ENCODE measurements at places on chromosomes 1 and 21.

- DNase-seq: no peak
These were observed 144.3 kb downstream of the NTPCR start for GRCh38 chr1:233094691-233095090.

GRCh38 chr1:248165186-248165585 is 9.4 kb upstream of the OR2M2 start:
- no peak for DNase-seq

- no peak for DNase-seq
These were observed 3.7 kb upstream of the TEKT2 start for GRCh38 chr1:36080236-36080635.

DNA sequence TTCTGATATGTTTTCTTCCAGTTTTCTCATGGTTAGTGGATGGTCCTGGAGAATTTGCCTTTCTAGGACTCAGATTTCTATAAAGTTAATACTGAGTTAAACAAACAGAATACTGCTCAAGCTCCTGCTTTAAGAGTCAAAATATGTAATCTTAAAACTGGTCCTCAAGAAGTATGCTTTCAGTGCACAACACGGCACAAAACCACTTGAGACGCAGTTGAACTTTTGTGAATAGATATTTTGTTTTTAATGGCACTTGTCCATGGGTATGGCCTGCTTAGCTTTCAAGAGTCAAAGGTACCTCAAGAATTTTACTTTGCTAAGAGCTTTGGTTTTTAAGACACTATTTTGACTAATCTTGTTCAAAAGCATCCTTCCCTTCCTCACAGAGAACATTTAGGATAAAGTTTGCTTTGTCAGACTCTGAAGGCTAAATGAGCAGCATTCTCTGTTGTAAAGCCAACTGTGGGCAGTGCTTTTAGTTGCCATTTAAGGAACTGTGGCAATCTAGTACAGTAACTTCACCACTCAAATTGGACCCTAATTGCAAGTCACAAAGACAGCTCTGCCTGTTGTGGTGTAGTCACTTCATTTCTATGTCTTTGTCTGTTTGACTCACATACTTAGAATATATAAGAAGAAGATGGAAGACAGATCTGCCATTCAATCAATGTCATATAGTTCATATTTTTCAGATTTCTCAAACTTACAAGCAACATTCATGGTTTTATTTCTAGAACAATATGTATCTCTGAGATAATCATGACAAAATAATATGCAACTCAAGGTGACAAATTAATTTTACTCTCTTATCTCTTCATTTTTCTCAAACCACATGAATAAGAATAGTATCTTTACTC is 28.8 kb downstream of the SAMD13 start:
- DNase-seq: no peak

DNA sequence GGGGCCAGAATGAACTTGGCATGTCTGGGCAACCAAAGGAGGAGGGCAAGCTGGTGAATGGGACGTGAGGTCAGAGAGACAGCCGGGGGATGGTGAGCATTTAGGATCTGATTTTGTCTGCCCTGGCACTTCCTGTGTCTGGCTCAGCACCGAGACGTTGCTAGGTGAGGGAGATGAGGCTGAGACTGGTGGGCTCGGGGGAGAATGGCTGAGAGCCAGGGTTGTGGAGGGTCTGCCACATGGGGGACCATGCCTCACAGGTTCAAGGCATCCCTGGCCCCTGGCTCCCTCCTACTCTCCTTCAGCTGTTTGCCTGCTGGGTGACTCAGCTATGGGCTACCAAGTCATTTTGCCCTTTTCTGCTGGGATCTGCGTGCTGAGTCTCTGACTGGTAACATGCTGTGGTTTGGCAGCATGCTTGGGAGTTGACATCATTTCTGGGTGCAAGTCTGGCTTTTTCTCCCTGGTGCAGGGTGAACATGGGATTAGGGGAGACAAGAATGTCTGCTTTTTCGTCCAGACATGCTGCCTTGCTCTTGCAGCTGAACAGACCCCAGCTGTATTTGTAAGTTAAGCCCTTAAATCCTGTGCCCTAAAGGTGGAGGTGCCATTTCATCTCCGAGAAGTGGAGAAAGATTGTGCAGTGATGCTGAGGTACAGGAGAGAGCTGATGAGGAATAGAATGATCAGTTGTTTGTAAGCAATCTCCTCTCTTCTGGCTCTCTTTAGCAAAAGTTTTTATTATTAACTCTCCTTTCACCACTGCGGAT is 17.6 kb downstream of the GALNT2 start:
- peak; percentile 48 for DNase-seq

GRCh38 chr1:234944439-234945344 is 183.9 kb downstream of the TOMM20 start:
- DNase-seq: no peak

DNA sequence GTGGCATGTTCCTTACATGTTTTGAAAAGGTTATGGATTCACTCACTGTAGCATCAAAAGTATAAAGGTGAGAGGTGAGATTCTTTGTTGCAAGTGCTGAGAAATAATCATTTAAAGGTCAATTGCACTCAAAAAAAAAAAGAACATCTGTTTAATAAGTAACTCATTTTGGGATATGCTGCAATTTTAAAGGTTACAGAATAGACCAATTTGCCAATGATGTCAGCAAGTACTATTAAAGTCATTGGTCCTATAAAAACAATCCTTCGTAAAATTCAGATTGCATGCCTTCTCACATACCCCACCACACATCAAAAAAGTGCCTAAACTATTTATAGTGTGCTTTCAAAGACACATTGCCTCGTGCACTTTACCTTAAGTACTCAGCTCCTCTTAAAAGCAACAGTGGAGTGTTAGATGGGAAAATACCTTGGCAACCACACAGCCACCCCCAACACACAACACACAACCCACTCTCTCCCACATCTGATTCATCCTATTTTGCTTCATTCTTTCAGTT is 218.2 kb upstream of the ADGRL2 start:
- no peak for DNase-seq

DNA sequence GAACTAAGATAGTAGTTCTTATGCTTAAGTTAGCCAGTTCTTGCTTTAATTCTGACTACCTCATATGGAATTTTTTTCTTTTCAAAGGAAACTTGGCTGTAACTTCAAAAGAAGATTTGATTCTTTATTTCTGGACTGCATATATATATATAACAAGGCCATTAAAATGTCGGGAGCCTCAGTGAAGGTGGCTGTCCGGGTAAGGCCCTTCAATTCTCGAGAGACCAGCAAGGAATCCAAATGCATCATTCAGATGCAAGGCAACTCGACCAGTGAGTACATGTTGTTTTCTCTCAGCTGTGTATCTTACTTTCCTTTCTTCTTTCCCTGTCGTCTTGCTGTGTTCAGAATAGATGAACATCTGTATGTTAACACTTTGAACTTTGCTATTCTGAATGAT is 21.8 kb downstream of the KIF1B start:
- DNase-seq: no peak

DNA sequence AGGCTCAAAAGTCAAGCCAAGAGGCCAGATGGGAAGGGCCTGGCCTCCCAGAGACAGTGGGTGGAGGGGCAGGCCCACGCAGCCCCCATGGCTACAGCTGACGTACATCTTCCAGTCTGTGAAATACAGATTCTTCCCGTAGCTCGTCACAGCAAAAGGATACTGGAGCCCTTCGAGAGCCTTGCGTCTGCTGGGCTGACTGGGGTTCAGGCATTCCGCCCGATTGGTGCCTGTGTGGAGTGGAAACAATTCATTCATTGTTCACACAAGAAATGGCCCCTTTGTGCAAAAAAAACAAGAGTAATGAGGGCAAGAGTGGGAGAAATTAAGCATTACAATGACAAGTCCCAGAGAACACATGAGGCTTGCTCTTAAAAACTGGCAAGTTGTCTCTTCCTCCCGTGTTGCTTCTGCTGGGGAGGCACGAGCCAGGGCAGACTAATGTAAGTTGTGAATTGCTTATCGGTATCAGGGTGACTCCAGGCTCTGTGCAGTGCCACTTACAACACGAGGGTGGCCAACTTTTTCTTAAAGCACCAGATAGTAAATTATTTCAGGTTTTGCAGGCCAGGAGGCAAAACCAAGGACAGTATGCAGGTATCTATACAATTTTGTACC is 85.1 kb downstream of the NID1 start:
- no peak for DNase-seq

DNA sequence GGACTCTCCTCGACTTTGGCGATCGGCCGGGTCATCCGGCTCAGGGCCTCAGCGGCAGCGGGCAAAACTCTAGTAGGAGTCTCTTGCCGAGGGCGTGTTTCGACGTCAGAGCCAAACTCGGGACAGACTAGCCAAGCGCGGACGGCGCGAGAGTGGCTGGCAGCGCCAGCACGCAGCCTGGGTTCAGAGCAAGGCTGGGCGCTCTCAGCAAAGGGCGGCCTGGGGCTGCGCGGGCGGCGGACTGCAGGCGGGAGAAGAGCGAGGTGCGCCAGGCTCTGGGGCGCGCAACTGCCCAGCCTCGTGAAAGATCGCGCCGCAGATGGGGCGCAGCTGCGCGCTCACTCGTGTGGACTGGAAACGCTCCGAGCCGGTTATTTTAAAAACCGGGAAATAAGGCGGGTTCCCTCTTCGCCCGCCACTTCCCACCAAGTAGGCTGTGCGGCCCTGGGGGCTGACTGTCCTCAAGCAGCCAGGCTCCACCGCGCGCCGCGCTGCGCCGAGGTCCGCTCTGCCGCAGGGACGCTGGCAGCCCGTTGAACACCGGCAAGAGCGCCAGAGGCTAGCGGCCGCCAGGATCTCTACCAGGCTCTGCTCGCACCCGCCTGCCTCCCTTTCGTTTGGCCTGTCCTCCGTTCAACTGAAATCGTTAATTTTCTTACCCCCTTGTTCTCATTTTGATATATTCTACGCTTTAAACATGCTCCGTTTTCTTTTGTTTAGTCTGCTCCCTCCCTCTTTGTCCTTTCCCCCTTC is 2.4 kb downstream of the ALX3 start:
- DNase-seq: no peak

DNA sequence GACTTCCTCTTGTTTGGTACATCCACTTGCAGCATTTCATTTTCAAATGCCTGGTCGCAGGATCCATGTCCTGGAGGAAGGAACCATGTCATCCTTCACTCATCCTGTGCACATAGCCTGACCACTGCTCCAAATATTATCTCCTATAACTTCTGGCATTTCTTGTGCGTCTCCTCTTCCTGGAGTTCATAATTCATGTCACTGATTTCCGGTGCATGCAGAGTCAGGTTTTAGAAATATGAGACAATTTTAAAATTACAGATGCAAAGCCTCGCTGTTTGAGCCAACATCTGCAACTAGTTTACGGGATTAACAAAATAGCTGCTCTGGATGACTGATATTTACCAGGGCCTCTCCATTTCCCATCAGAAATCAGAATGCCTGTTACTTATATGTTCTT is 268.1 kb downstream of the DNM3 start:
- DNase-seq: no peak

GRCh38 chr1:111669268-111669667 is 49.7 kb downstream of the RAP1A start:
- DNase-seq: peak; percentile 11

- no peak for DNase-seq
These were observed 738 bp upstream of the TRIM11 start for GRCh38 chr1:228407106-228408040.

DNA sequence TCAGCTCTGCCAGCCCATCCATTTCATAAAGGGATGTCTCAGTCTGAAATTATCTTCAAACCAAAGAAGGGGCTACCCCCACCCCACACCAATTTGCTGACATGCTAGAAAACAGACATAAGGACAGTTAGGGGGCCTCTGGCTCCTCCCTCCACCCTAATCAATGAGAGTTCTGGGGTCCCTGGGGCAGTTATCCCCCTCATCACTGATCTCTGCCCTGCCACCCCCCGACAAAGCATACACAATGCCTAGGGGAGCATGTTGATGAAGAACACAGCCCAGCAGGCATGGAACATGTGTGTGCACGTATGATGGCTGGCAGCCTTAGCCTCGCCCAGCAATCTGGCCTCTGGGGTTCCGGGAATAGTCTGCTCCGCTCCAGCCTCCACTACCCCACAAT is 58.9 kb downstream of the RHBG start:
- no peak for DNase-seq

- peak; percentile 47 for DNase-seq
These were observed 12.2 kb downstream of the KIAA0319L start for GRCh38 chr1:35544976-35545375.

- DNase-seq: no peak
These were observed 13.3 kb upstream of the EIF4G3 start for GRCh38 chr1:21189906-21190500.

DNA sequence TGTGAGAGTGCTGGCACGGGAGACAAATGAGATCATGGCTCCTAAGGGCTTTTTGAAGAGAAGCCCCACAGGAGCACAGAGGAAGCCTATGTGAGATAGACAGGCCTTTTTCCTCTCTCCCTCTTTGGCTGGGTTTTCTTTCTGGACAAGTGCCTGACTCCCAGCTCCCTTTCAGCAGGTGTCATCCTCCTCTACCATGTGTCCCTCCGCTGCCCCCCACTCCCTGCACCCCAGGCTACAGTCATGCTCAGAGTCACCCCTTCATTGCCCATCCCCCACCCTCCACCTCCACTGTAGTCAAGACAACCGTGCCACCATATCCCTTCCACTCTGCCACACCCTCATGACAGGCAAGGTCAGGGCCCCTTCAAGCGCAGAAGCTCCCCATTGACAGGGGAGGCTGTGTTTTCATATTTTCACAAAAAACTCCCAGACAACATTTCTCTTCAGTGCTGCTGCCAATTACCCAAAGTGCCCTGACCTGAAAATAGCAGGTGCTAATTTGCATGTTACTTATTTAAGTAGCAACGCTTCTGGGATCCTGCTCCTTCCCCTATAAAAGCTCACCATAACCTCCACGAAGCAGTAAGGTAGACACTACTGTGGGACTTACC is 92.1 kb upstream of the IPO9 start:
- DNase-seq: peak; percentile 57

DNA sequence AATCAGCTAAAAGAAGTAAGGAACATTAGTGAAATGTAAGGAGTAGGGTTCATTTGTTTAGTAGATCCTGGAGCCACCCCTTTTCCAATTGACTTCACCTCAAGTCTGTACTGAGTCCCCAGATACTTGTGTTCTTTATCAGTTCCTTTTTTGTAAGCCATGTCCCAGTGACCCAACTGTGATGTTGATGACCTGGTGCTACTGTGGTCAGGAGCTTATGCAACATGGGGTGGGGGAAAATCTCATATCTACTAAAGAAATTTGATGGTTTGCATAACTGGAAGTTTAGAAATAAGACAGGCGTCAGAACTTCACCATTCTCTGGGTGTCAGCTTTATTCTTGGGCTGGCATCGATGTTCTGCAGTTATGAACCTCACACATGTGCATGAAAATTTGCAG is 120.5 kb downstream of the LRRC7 start:
- DNase-seq: no peak

DNA sequence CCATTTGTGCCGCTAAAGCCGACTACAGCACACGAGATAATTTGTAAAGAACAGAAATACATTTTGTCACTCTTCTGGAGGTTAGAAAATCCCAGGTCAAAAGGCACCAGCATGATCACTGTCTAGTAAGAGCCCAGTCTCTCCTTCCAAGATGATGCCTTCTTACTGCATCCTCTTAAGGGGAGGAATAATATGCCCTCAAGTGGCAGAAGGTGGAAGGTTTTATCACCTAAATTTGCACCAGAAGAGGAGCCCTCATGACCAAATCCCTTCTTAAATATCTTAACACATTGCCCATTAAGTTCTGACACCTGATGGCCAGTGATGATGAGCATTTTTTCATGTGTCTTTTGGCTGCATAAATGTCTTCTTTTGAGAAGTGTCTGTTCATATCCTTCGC is 326.7 kb upstream of the RGS18 start:
- DNase-seq: peak; percentile 23
